NCI-H1105 treated with DMSO at 0.1 percent for 48 hours (cell line): ENCODE measurements at places on chromosomes 16 and 17.

- peak; percentile 61 for DNase-seq
These were observed 24.9 kb downstream of the ACTG1 start for GRCh38 chr17:81487487-81488275.

GRCh38 chr16:18801145-18801972 is at the start of gene ARL6IP1:
TSS of gene ARL6IP1 (minus strand) at chr16:18801549. CDS start at chr16:18801466, 83 bp downstream.
- DNase-seq: peak; percentile 94

- no peak for DNase-seq
These were observed 447.3 kb downstream of the HS3ST3B1 start for GRCh38 chr17:14748036-14748710.

GRCh38 chr16:65546353-65546791 is 424.5 kb upstream of the CDH11 start:
- no peak for DNase-seq

DNA sequence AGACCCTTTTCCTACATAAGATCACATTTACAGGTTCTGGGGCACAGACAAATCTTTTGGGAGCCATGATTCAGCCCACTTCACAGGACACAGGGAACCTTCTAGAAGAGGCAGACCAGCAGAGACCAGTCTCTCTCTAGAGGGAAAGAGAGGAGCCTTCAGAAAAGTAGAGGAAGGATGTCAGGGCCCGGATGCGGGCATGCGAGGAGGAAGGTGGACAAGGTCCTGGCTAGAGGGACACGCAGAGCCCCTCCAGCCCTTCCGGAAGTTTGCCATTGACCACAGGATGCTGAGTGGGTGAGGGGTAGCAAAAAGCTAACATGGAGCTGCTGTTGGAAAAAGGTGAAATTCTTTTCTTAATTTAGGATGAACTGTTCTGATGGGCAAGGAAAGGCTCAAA is 55.8 kb upstream of the MEAK7 start:
- DNase-seq: no peak

DNA sequence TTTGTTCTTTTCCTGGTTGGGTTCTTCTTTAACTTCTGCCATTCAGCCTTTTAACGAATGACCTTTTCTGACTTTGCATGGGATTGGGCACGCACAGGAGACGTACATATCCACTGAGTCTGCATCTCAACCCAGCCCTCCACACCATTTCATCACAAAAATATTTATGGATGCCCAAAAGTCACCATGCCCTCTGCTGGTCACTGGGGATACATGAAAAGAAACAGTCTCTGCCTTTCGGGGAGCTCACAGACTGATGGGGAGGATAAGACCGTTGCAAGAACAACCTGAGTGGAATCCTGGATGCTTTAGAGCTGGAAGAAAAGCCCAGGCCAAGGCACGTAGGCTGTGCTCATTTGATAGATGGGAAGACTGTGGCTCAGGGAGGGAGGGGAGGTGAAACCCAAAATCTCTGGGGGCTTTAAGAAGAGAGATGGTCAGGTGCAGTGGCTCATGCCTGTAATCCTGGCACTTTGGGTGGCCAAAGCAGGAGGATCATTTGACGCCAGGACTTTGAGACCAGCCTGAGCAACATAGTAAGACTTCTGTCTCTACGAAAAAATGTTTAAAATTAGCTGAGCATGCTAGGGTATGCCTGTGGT is 7.9 kb upstream of the MT2A start:
- DNase-seq: peak; percentile 54
